ENCODE measurements at places on chromosomes 3 and 15.

DNA sequence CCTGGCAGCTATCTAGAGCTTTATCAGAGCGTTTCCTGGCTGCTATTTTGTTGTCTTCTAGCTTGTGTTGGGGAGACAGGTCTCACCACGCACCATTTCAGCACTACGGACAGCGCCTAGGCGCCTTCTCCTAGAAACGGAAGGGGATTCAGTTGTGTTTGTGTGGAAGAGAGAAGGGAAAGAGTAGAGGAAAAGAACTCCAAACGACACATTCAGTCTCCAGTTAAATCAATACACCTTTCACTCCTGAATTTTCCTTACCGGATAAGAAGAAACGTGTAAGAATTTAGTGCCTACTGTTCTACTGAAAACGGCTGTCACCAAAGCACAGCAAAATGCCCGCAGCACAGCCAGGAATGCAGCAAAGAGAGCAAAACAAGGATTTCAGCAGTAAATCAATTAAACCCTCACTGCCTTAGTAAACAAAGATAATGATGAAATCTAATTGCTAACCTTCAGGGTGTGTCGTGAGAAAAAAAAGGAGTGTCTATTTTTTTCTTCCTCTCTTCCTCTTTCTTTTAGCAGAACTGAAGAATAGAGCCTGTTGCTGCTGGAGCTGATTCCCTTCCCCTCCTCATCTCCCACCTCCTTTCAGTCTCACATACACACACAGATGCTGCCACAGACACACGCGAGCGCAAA, 412 bp upstream of the CTXN2 start:
- DNase-seq = no peak

DNA sequence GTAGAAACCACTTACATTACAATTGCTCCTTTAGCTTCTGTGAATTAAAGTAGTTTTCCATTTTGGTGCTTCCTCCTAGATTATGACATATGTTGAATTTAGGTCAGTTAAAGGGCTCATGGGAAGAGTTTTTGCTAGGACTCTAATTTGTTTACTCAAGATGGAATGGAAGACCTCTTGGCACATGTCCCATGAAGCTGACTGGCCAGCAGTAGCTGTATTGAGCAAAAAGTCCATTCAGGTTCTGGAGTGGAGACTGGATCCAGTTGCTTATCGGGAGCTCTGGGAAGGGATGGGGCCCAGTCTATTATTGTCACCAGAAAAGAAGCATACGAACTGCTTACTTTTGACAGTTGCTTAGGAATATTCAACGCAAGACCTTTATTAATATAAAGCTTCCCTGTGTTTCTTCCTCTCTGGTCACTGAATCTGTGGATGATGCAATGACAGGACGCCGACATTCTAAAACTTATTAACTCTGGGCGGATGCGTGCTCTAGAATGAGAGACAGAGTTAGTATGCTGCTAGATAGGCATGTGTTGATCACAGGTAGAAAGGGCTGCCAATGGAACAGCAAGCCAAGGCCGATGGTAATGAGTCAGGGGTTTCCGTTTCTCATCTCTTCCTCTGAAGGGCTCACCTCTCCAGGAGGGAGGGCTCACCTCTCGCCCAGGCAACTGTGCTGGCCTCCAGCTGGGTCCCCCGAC, 155.8 kb downstream of the NR1D2 start:
- DNase-seq = no peak

- DNase-seq = no peak
Observed at GRCh38 chr3:187684880-187685279, 14.7 kb upstream of the SST start.

GRCh38 chr3:21435871-21436270, 315.1 kb downstream of the ZNF385D start:
- DNase-seq = no peak

- no peak for DNase-seq
Observed at GRCh38 chr15:83299462-83299861, 15.0 kb upstream of the BNC1 start.

DNA sequence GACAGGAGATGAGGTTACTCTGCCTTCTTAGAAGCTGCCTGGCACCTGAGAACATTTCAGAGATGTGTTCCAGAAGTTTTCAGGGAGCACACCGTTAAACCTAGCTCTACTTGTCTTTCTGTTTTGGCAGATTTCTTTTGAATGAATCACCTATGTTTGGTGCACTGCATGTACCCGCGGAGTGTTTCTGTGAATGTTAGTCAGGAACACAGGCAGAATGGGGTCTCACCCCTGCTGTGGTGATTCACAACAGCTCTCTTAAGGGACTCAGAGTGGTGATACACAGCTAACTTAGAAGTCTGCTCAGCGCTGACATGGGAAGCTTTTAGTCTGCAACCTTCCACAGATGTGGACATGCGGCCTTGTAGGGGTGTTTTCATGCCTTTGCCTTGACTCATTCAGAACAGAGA, 24.0 kb downstream of the TSEN2 start:
- DNase-seq = no peak

- DNase-seq = no peak
Observed at GRCh38 chr3:189602471-189602870, 28.7 kb upstream of the TP63 start.

- DNase-seq = no peak
Observed at GRCh38 chr15:49438962-49439631, 16.1 kb downstream of the FGF7 start.

- no peak for DNase-seq
Observed at GRCh38 chr15:31814082-31814481, 216.2 kb upstream of the CHRNA7 start.

- DNase-seq = no peak
Observed at GRCh38 chr3:105747060-105747541, 121.7 kb downstream of the CBLB start.

GRCh38 chr3:168696051-168696450, 600.3 kb upstream of the GOLIM4 start:
- DNase-seq = no peak

GRCh38 chr3:16765661-16766060, 119.1 kb upstream of the PLCL2 start:
- DNase-seq = no peak

- DNase-seq = no peak
Observed at GRCh38 chr15:59232476-59232875, 25.8 kb downstream of the LDHAL6B start.

GRCh38 chr3:31196881-31197364, 302.5 kb upstream of the GADL1 start:
- DNase-seq = no peak

- DNase-seq = no peak
Observed at GRCh38 chr15:79089331-79089889, 1.2 kb downstream of the RASGRF1 start.

DNA sequence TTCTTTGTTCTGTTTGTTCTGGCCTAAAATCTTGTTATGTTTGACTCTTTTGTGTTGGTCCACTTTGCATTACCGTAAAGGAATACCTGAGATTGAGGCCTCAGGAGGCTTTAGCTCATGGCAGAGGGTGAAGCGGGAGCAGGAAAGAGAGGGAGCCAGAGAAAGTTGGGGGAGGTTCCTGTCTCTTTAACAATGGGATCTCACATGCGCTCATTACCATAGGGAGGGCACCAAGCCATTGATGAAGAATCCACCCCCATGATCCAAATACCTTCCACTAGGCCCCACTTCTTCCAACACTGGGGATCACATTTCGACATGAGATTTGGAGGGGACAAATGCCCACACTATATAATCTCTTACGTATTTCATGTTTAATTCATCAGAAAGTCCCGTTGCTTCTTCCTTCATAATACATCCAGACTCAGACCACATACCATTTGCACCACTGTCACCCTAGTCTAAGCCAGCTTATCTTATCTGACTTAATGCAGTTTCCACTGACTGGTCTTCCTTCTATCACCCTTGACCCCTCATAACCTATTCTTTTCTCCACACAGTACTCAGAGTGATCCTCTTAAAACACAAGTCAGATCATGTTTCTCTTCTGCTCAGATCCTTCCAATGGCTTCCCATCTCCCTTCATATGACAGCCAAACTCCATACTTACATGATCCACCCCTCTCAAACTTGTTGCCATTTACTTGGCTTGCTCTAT, 13.5 kb downstream of the KBTBD8 start:
- DNase-seq = no peak

DNA sequence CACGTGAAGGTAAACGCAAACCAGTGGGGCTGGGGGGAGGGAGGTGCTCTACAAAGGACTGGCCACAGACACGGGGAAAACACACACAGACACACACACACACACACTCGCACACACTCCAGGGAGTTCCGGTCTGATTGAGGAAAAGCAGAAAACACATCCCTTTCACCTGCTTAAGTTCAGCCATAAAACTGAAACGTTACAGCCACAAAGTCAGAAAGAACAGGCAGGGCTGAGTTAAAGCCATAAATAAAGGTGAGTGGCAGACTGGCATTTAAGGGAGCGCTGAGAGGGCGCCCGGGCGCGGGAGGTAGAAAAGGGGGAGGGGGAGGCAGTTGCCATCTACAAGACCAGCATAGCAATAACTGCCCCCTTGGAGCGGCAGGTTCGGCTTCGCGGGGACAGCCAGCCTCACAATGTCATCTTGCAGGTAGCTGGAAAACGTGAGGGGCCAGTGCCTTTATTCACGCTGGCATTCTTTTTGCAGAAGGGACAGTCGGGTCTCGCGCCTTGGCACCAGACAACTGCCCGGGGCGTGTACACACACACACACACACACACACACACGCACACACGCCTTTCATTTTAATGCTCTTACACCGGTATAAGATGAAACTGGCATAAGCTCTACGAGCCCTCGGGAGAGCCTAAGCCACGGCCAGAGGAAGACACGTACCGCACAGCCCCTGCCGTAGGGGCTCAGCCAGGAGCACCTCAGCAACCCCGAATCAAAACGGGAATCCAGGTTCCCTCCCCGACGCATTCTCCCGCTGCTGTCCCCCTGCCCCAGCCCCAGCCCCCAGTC, 866 bp downstream of the TNIK start:
- peak; percentile 15 for DNase-seq

DNA sequence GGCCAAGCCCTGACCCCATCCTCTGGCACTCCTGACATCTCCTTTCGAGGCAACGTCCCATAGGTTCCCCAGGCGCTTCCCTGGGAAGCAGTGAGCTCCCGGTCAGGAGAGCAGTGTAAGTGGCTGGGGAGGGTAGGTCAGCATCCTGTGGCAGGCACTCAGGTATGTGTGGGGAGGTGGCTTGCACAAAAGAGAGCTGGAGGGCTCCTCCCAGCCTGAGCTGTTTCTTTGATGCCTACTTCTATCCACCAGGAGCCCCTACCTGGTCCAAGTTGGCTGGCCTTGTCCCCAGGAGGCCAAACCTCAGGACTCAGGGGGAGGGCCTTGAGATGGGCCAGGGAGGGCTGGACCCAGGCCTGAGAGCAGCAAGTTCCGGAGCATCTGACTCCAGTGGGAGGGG, 31.7 kb upstream of the LINGO1 start:
- DNase-seq = no peak
